Metanephros (tissue), 2 donors: ENCODE measurements at places on chromosomes 7 and 10. TPM values are rescaled to one million over a fixed set of nuclear protein-coding genes. Genes with fewer than 3 reads are reported as not detected.

Gene CCDC126
- 18.6 TPM for total RNA-seq

Gene SPDYE11
- total RNA-seq: not detected

Gene CYP3A7
- total RNA-seq: 0.35 TPM

Gene CDK14
- total RNA-seq: 69.2 TPM

Gene FRMD4A
- total RNA-seq: 63.1 TPM

Gene IGFBP3
- total RNA-seq: 196 TPM

Gene PNLIPRP1
- not detected for total RNA-seq

Gene LRRC18
- total RNA-seq: 0.23 TPM

Gene ADRB1
- total RNA-seq: 0.53 TPM

Gene SLC16A9
- 15.4 TPM for total RNA-seq

Gene AQP1
- total RNA-seq: 143 TPM

Gene GPER1
- 6.0 TPM for total RNA-seq

Gene CALCR
- total RNA-seq: 1.8 TPM

Gene PDIA4
- total RNA-seq: 127 TPM

Gene TACR2
- total RNA-seq: not detected

Gene AEBP1
- total RNA-seq: 68.5 TPM

Gene CDHR1
- 0.23 TPM for total RNA-seq

Gene SEPTIN7
- 157 TPM for total RNA-seq

Gene NRCAM
- total RNA-seq: 17.8 TPM

Gene ASZ1
- total RNA-seq: not detected

Gene THSD7A
- total RNA-seq: 54.5 TPM

Gene CLRN3
- total RNA-seq: 6.5 TPM

Gene TRPV5
- 1.1 TPM for total RNA-seq

Gene PDE1C
- 8.6 TPM for total RNA-seq

Gene GPR15LG
- 0.64 TPM for total RNA-seq

Gene GNG11
- 22.5 TPM for total RNA-seq

Gene AKR1D1
- total RNA-seq: 0.06 TPM

Gene ARHGEF35
- 7.7 TPM for total RNA-seq

Gene OR2A12
- not detected for total RNA-seq

Gene DNAJB6
- total RNA-seq: 90.7 TPM

Gene VGF
- 0.23 TPM for total RNA-seq

Gene BNIP3
- 56.3 TPM for total RNA-seq

Gene INA
- 0.58 TPM for total RNA-seq

Gene ELN
- total RNA-seq: 108 TPM

Gene TACC2
- 26.1 TPM for total RNA-seq
